ENCODE measurements at places on chromosomes 1 and 21. TPM values are rescaled to one million over a fixed set of nuclear protein-coding genes. Genes with fewer than 3 reads are reported as not detected.
A peak's percentile ranks its signal among the peaks of the same experiment; 100 is the strongest.

Gene FCRL1
- total RNA-seq = 1.6 TPM

Gene PLA2G2C
- total RNA-seq = 0.46 TPM

DNA sequence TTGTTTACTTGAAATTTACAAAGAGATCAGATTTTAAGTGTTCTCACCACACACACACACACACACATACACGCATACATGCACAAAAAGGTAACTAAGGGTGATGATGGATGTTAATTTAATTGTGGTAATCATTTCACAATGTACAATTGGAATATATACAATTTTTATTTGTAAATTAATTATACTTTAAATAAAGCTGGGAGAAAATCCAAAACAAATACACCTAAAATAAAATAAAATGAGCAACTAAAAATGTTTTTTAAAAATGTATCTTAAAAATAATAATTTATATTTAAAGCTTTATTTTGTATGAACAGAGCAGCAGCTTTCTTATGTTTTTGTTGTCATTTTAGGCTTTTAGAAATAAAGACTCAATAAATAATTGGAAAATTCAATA lies 8.2 kb upstream of the INSL5 start:
- H3K4me1 ChIP-seq = no peaks in the 10 kb centered on the region
- no peak overlapping the region for H3K27ac ChIP-seq
- H3K27me3 ChIP-seq = no peaks in the 10 kb centered on the region
- no peak for DNase-seq
- no peaks in the 10 kb centered on the region for H3K36me3 ChIP-seq

- H3K4me3 ChIP-seq = no peak overlapping the region
- DNase-seq = no peak
- no peaks in the 10 kb centered on the region for H3K27me3 ChIP-seq
Measured at GRCh38 chr1:230696722-230697437, 17.0 kb downstream of the AGT start.

GRCh38 chr1:27416387-27417111 lies 24.1 kb downstream of the GPR3 start:
- no peak overlapping the region for H3K4me3 ChIP-seq
- H3K27ac ChIP-seq = peak overlapping the region; percentile 10
- H3K27me3 ChIP-seq = no peaks in the 10 kb centered on the region
- no peaks in the 10 kb centered on the region for H3K4me1 ChIP-seq
- H3K36me3 ChIP-seq = peaks cover 37% of the 10 kb centered on the region

- peaks cover 11% of the 10 kb centered on the region for H3K4me1 ChIP-seq
- no peaks in the 10 kb centered on the region for H3K36me3 ChIP-seq
- DNase-seq = no peak
- H3K27ac ChIP-seq = no peak overlapping the region
- no peak overlapping the region for H3K4me3 ChIP-seq
Measured at GRCh38 chr1:40976952-40977690, 2.4 kb upstream of the CTPS1 start.

DNA sequence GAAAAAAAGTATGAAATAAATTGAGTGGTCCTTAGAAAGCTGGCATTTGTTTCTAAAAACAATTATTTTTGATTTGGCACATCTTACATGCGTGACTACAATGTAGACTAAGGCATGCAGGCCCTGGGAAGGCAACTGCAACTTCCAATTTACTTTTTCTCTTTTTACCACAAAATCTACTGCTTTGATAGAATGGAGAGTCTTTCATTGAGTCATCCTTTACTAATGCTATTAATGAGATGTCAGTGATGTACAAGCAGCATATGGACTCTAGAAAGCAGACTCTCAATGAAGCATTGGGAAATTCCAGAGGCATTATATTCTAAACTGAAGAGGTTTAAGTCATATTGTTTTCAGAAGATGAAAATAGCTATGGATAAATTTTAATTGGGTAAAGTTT lies 29.6 kb upstream of the PRRX1 start:
- H3K27ac ChIP-seq = no peak overlapping the region
- no peaks in the 10 kb centered on the region for H3K27me3 ChIP-seq
- H3K36me3 ChIP-seq = no peaks in the 10 kb centered on the region
- no peak for DNase-seq
- H3K4me1 ChIP-seq = no peaks in the 10 kb centered on the region
- no peak overlapping the region for H3K4me3 ChIP-seq

- H3K36me3 ChIP-seq = no peaks in the 10 kb centered on the region
- no peak overlapping the region for H3K27ac ChIP-seq
- DNase-seq = no peak
- H3K4me1 ChIP-seq = no peaks in the 10 kb centered on the region
- no peak overlapping the region for H3K4me3 ChIP-seq
Measured at GRCh38 chr1:151590961-151591360, 20.9 kb upstream of the SNX27 start.

DNA sequence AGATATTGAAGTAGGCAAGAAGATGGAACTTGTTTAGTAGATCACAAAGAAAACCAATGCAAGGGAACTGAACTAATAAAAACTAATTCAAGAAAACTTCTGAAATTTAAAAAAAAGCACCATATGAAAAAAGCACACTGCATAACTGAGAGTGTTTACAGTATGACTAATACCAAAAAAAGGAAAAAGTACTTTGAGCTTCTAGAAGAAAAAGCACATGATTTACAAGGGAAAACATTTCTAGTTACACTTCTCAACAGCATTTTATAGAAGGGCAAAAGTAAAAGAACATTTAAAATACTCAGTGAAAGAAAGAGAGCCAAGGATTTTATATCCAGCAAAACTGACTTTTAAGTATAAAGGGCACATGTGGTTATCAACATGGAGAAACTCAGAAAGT lies 233.6 kb downstream of the RPS6KC1 start:
- no peaks in the 10 kb centered on the region for H3K27me3 ChIP-seq
- no peak overlapping the region for H3K4me3 ChIP-seq
- no peak for DNase-seq

DNA sequence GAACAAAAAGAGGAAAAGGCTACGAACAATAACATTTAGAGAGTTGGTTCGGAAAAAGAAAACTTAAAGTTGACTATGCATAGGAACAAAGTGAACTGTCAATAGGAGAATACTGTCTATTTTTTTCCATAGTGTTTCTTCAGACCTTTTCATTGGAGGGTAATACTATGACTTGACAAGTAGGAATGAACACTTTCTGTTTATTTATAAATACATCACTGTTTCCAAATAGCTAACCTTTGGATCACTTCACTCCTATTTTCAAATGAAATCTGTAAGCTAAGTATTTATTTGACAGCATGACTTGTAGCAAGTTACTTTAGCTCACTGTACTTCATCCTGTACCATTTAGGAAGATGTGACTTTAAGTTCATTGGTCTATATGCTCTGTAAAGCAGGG lies 221.3 kb downstream of the COL24A1 start:
- no peak overlapping the region for H3K27ac ChIP-seq
- no peak for DNase-seq
- H3K27me3 ChIP-seq = no peaks in the 10 kb centered on the region

- H3K36me3 ChIP-seq = no peaks in the 10 kb centered on the region
- no peak overlapping the region for H3K27ac ChIP-seq
- no peaks in the 10 kb centered on the region for H3K4me1 ChIP-seq
Measured at GRCh38 chr21:24183077-24183476, 1424.2 kb downstream of the MRPL39 start.

DNA sequence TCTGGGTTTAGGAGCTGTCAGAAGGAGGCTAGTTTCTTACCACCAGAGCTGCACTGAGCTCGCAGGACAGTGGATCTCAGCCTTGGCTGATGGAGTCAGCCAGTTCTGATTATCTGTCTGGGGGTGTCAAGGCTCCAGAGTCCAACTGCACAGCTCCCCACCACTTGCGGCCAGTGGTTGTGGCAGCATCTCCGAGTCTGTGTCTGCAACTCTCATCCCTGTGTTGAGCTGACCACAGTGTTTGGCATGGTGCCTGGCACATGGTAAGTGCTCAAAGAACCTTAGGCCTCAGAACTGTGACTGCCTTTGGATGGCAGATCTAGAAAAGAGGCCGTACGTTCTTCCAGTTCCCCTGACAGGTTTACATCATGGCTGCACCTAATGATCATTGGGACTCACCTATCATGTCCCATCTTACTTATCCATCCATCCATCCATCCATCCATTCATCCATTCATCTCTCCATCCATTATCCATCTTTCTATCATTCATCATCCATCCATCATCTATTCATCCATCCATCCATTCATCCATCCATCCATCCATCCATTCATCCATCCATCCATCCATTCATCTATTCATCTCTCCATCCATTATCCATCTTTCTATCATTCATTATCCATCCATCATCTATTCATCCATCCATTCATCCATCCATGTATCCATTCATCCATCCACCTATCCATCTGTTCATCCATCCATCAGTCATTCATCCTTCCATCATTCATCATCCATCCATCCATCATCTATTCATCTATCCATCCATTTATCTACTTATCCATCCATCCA lies 114.5 kb downstream of the CRYAA start:
- H3K4me1 ChIP-seq = no peaks in the 10 kb centered on the region
- no peaks in the 10 kb centered on the region for H3K27me3 ChIP-seq
- no peak for DNase-seq
- H3K4me3 ChIP-seq = no peak overlapping the region
- no peak overlapping the region for H3K27ac ChIP-seq

DNA sequence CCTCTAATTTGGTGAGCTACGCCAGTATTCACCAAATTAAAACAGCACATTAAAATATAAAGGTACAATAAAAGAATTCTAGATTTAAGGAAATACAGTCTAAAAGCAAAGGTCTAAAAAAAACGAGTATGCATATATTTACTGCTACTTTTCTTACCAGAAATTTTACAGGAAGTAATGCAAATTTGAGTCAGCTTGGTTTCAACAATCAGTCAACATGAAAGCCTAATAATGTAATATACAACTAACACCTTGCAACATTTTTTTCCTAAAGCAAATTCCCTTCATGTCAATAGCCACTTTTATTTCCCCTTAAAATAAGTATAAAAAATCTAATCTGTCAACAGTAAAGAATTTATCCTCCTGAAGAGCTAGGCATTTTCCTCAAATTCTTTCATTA lies 11.9 kb downstream of the PTP4A2 start:
- H3K27me3 ChIP-seq = no peaks in the 10 kb centered on the region
- peak overlapping the region; percentile 60 for H3K27ac ChIP-seq
- H3K36me3 ChIP-seq = no peaks in the 10 kb centered on the region

All from naive thymus-derived CD4-positive, alpha-beta T cell (primary cell).